ENCODE measurements at places on chromosomes 4 and X. TPM values are rescaled to one million over a fixed set of nuclear protein-coding genes. Genes with fewer than 3 reads are reported as not detected.

The VSIG4 gene
- total RNA-seq = 31.8 TPM

The NEIL3 gene
- 0.67 TPM for total RNA-seq

The PLXNB3 gene
- 73.1 TPM for total RNA-seq

The HSFX2 gene
- 0.71 TPM for total RNA-seq

The ADGRG2 gene
- total RNA-seq = 5.3 TPM

The SLC9B1 gene
- total RNA-seq = 3.7 TPM

The SH3RF1 gene
- total RNA-seq = 15.6 TPM

The PDE6B gene
- total RNA-seq = 2.5 TPM

The PTTG2 gene
- total RNA-seq = 1.1 TPM

The ETDA gene
- not detected for total RNA-seq

The YY2 gene
- total RNA-seq = 2.1 TPM

The AMER1 gene
- 6.8 TPM for total RNA-seq

The MAGEA8 gene
- total RNA-seq = not detected

The HNRNPH2 gene
- 57.9 TPM for total RNA-seq

The TMEM156 gene
- 0.62 TPM for total RNA-seq

The TMPRSS11B gene
- total RNA-seq = not detected

The RPS6KA6 gene
- 2.7 TPM for total RNA-seq

The BRS3 gene
- total RNA-seq = not detected

The FAM9C gene
- not detected for total RNA-seq

The PF4V1 gene
- total RNA-seq = not detected

The UCP1 gene
- not detected for total RNA-seq

Data from sciatic nerve (tissue), 2 donors.